ENCODE measurements at places on chromosomes 2 and 18.
A peak's percentile ranks its signal among the peaks of the same experiment; 100 is the strongest.

DNA sequence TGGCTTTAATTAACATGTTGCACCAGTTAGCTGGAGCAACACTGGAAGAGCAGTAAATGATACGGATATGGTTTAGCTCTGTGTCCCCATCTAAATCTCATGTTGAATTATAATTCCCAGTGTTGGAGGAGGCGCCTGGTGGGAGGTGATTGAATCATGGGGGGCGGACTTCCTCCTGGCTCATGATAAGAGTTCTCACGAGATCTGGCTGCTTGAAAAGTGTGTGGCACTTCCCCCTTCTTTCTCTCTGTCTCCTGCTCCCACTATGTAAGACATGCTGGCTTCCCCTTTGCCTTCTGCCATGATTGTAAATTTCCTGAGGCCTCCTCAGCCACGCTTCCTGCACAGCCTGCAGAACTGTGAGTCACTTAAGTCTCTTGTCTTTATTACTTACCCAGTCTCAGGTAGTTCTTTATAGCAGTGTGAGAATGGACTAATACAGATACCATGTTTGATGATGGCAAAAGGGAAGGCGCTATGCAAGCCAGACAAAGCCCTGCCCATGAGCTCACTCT lies 963.6 kb downstream of the SOCS6 start:
- no peak for DNase-seq

- no peak for DNase-seq
Measured at GRCh38 chr2:88563129-88563528, 64.1 kb downstream of the EIF2AK3 start.

DNA sequence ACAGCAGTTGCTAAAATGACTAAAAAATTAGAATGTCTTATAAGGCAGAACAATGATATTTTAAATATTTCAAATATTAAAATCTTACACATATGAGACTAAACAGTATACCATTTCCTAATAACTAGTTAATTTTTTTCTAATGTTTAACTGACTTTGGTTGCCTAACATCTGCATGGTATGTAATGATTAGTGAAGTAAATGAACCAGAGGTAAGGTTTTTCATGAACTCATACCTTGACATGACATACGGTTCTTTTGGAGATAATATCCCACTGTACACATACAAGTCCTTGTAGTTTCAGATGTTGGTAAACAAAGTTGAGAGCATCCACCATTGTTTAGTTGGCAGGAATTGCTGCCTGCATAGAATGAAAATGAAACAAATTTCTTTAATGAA lies 1360.2 kb downstream of the LRP1B start:
- DNase-seq, result no peak

- DNase-seq, result peak; percentile 50
Measured at GRCh38 chr2:31429759-31430438, 15.4 kb upstream of the XDH start.

GRCh38 chr2:181037922-181038321 lies 57.5 kb downstream of the UBE2E3 start:
- no peak for DNase-seq

DNA sequence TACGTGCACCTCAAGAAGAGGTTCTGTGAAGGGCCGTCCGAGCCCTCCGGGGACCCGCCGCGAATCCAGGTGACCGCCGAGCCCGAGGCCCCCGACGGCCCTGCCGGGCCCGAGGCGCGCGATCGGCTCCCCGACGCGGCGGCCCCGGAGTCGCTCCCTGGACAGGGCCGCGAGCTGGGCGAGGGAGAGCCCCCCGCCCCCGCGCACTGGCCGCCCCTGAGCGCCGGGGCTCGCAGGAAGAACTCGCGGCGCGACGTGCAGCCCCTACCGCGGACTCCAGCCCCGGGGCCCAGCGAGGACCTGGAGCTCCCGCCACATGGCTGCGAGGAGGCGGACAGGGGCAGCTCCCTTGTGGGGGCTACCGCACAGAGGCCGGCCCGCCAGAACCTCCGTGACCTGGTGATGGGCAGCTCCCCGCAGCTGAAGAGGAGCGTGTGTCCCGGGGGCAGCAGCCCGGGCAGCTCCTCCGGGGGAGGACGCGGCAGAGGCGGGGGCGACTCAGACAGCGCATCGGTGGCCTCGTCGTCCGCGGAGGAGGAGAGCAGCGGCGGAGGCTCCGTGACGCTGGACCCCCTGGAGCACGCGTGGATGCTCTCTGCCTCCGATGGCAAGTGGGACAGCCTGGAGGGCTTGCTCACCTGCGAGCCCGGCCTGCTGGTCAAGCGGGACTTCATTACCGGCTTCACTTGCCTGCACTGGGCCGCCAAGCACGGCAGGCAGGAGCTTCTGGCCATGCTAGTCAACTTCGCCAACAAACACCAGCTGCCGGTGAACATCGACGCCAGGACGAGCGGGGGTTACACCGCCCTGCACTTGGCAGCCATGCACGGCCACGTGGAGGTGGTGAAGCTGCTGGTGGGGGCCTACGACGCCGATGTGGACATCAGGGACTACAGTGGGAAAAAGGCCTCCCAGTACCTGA lies 812 bp downstream of the SOWAHC start:
- DNase-seq, result no peak

- DNase-seq, result no peak
Measured at GRCh38 chr2:45909677-45910191, 258.3 kb downstream of the PRKCE start.

GRCh38 chr2:226142463-226142862 lies 657.2 kb downstream of the IRS1 start:
- DNase-seq, result no peak

GRCh38 chr2:19649785-19650380 lies 251.9 kb downstream of the TTC32 start:
- DNase-seq, result no peak

DNA sequence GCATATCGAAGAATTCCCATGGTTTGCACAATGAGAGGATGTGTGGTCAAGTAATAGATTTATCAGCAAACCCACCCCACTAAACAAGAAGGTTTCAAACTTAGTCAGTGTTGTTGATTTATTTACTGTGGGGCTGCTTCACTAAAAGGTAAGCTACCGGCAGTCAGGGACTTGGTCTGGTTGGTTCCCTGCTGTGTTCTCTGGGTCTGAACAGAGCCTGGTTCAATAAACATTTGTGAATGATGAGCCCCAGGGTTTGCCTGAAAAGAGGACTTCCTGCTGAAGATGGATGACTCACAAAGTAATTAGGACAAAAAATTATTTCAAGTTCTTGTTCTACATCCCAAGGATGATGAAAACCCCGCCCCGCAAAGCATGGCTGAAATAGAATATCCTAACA lies 108.3 kb downstream of the SPP2 start:
- DNase-seq, result no peak

DNA sequence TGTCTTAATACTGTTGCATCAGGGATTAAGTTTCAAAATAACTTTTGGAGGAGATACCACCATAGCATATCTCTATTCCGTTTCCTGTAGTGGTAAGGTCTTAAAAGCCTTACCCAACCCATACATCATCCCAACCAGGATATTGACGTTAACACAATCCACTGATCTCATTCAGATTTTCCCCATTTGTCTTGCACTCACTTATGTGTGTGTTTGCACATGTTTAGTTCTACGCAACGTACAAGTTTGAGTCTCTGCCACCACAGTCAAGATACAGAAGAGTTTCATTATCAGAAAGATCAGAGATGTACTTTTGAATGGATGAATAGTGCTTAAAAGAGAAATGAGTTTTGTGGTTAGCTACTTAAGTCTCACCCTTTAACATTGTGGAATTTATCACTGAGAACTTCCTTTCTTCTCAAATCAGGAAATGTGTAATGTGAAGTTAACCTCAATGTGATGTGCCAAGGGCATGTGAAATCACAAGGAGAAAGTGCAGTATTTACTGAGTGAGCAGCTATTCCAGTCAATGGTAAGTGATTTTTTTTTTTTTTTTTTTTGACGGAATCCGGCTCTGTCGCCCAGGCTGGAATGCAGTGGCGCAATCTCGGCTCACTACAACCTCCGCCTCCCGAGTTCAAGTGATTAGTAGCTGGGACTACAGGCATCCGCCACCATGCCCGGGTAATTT lies 69.2 kb upstream of the EPHA4 start:
- no peak for DNase-seq

DNA sequence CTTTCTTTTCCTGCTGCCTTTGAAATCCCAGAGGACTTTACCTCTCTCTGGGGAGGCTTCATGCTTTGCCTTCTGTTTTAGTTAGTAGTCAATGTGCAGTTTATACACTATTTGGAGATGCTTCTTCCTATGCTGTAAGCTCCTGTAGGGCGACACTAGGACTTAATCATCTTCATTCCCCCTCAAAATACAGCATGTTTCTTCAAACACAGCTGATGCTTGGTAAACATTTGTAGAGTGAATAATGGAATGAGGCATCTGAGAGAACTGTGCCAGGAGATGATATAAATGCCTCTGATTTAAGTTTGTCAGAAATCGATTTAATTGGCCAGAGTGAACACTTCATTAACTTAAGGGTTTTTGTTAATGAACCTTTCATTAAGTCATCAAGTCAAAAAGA lies 43.4 kb downstream of the LHCGR start:
- DNase-seq, result no peak

DNA sequence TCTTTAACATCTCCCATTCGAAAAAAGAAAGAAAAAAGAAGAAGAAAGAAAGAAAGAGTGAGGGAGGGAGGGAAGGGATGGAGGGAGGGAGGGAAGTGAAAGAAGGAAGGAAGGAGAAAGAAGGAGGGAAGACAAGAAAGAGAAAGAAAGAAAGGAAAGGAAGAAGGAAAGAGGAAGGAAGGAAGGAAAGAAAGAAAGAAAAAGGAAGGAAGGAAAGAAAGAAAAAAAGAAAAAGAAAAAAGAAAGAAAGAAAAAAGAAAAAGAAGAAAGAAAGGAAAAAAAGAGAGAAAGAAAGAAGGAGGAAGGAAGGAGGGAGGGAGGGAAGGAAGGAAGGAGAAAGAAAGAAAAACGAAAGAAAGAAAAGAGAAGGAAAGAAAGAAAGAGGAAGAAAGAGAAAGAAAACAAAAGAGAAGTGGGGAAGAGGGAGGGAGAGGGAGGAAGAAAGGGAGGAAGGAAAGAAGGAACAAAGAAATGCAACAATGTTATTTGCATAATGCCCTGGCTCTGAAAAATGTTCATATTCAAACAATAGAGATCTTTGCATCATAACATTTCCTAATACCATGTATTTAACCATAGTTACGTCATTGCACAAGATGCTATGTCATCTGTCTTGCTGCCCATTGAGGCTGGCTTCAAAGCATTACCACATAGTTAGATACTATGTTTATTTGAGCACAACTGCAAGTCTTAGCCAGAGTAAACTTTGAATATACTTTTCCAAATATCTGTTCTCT lies 550.6 kb downstream of the DSC3 start:
- no peak for DNase-seq

GRCh38 chr2:70777450-70777849 lies 9.4 kb upstream of the ADD2 start:
- no peak for DNase-seq

DNA sequence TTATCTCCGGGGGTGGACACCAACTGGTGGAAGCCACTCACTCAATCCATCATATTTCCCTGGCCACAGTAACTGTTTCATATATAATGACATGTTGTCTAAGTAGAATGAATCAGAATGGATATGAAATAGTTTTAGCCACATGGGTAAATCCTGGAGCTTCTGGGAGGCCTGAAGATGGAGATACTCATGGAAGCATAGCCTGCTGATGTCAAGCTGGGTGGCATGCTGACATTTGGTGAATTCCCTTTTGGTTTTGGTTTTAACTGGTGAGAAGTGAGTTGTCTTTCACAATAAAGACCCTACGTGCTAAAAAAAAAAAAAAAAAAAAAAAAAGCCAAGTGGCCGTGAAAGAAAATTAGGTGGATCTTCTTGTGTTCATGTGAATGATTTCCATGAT lies 105.3 kb upstream of the ITGA6 start:
- no peak for DNase-seq

- no peak for DNase-seq
Measured at GRCh38 chr2:8790739-8791162, 46.7 kb downstream of the KIDINS220 start.

- no peak for DNase-seq
Measured at GRCh38 chr2:65536596-65536995, 104.2 kb upstream of the SPRED2 start.

- DNase-seq, result no peak
Measured at GRCh38 chr2:163475815-163476214, 260.0 kb downstream of the FIGN start.

DNA sequence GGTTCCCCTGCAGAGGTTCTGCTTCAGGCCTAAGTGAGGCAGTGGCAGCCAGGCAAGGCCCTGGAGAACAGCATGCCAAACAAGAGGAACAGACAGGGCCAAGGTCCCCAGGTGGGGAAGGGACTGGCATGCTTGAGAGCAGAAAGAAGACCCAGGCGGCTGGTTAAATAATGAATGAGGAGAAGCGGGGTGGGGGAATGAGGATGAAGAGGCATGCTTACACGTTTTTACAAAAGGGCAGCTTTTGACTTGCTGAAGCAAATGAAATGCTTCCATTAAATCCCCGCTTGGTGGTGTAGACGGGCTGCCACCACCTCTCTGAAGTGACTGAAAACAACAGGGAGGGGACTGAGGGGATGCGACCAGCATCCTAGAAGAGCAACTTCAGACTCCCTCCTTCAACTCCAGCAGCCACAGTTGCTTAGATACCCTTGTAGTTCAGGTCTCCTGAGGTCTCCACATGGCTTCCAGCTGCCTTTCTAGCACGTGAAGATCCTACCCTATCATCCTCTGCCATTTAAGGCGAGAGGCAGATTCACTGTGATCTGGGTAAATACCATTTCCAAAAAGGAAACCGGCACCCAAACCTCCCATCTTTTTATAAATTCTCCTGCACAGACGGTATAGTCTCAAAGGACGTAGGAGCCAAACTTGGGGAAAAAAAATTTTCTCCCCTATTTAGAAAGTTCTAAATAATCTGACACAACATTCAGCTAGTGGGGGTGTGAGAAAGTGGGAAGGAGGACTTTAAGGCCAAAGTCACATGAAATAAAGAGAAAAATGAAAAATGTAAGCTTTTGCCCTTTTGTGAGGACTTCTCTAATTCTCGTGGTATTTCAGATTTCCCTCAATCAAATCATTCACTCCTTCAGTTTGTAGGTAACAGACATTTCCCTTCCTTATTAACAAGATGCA lies 65.6 kb downstream of the CACNB4 start:
- DNase-seq, result no peak

DNA sequence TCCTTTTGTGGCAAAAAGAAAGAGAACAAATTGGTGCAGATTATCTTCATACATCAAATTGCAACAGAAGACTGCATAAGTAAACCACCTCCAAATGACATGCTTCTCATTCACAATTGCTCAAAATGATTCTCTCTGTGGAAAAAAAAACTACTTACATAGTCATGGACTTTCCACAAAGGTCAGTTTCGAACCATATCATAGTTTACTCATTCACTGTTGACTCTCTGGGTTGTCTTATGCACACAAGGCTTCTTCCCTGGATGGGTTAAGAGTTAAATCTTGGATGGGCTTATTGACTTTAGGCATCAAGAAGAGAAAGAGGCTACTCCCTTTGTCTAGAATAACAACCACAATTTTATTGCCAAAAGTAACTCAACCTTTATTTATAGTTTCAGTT lies 91.3 kb upstream of the RAB27B start:
- DNase-seq, result no peak

- no peak for DNase-seq
Measured at GRCh38 chr2:25756536-25756935, 83.2 kb upstream of the DTNB start.

DNA sequence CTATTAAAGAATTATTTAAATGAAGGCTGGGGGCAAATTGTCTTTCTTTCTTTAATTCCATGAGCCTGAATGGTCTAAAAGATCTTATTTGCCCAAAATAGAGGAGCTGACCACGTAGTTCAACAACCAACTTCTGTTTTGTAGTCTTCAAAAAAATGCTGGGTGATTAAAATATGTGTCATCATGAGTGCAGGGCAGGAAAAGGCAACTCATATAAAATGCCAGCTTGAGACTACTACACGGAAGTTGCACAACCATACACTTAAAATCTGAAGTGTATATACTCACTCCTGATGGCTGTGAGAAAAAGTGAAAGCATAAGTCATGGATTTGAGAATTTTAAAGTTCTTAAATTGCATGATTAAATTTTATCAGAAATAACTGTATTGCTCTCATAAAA lies 210.9 kb downstream of the DYM start:
- DNase-seq, result no peak
